ENCODE measurements at places on chromosomes 1 and 21.
A peak's percentile ranks its signal among the peaks of the same experiment; 100 is the strongest.

- peak; percentile 34 for DNase-seq
Observed at GRCh38 chr1:2604844-2605508, 18.4 kb downstream of the PRXL2B start.

GRCh38 chr1:39086865-39087409, 60.8 kb downstream of the NDUFS5 start:
- peak; percentile 80 for DNase-seq

GRCh38 chr1:111212634-111213335, 12.3 kb upstream of the DENND2D start:
- DNase-seq: no peak

- DNase-seq: no peak
Observed at GRCh38 chr1:192808163-192808517, 699 bp upstream of the RGS2 start.

DNA sequence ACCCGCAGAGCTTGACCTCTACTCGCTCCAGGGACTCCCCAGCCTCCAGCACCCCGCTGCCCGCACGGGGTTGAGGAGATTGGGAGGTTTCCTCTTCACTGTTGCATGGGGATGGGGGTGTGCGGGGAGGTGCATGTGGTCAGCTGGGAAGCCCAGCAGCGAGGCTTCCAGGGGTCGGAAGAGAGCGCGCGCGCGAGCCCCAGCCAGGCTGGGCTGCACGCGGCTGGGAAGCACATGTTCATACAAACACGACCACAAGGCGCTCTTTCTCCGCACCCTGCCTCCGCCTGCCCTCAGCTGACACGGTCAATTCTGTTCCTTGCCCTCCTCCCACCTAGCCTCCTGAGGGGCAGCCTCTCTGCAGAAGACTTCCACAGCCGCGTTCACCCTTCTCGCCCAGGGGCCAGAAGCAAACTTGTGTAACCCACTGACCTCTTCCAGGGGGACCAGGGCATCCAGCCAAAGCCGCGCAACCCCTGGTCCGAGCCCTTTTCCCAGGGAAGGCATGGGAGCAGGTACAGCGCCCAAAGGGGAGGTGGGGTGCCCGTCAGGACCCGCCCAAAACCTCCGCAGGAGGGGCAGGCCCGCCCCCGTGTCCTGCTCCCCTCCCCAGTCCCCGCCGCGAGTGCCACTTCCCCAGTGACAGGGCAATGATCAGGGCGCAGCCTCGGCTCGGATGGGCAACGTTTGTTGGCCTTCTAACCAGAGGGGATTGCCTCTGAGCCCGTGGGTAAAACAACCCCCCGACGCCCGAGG, 1.3 kb downstream of the COL24A1 start:
- DNase-seq: peak; percentile 71

- DNase-seq: no peak
Observed at GRCh38 chr1:116674751-116675150, 7.2 kb upstream of the IGSF3 start.

GRCh38 chr1:99820546-99820945, 29.6 kb upstream of the AGL start:
- no peak for DNase-seq
